Head of caudate nucleus (tissue), 42 donors: ENCODE measurements at places on chromosomes 6 and 20.

DNA sequence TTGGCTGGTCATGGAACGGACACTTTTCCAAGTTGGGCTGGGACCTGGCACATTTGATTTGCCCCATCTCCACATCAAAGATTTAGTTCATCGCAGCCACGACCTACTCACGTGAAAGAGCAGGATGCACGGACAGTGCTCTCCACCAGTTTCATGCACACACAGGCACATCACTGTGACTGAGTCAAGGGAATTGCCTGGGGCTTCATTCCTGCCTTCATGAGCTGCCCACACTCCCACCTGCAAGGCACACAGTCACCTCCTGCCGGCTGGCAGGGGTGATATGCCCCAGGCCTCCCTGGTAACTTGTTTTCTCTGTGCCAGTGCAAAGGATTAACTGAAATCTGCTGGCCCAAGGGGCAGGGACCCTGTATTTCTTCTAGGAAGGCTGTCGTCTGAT lies 23.3 kb upstream of the CST1 start:
- DNase-seq: no peak

DNA sequence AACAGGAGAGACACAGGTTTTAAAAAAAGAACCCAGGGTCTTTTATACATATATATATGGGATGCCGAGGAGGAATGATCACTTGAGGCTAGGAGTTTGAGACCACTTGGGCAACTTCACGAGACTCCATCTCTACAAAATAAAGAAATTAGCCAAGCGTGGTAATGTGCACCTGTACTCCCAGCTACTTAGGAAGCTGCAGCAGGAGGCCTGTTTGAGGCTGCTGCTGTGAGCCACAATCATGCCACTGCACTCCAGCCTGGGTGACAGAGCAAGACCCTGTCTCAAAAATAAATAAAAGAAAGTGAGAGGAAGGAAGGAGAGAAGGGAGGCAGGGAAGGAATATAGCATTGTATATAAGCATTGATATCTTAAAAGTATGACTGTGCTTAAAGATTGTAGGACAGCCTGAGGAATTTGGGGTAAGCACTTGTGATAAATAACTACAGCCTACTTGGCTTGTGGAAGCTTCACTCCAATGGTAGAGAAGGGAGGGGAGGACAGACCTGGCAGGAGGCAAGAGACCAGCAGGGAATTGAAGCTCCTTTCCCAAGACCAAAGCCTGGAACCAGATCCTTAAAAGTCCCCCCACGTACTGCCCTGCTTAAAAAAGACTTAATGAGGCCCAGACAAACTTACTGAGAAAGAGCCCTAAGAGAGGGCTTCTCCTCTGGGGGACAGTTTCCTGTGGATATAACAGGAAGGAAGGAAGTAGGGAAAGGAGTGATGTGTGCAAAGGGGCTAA lies 2.5 kb upstream of the SNTA1 start:
- DNase-seq: peak; percentile 51

DNA sequence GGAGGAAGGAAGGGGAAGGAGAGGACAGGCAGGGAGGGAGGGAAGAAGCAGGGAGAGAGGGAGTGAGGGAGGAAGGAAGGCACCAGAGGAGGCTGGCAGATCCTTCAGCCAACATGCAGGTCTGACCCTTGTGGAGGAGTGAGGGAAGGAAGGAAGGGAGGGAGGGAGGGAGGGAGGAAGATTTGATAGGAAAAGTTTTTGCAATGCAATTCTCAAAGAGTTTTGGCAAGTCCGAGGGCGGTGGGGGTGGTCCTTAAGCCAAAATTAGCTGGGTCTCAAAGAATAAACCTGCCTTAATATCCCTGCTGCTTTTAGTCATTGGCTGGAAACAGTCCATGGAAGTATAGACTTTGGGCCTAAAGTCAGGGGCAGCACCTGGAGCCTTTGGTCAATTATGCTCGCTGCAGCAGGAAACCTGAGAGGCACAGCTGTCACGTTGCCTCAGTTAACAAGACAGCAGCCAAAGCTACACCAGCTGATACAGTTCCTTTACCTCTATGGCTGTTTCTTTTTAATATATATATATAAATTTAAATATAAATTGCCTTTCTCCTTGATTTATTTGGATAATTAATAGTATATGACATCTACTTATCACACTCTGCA lies 115.7 kb upstream of the RALGAPA2 start:
- no peak for DNase-seq

- DNase-seq: no peak
These were observed 1.8 kb upstream of the CST5 start for GRCh38 chr20:23881371-23881770.

GRCh38 chr6:13667655-13668054 lies 44.0 kb downstream of the RANBP9 start:
- DNase-seq: no peak

DNA sequence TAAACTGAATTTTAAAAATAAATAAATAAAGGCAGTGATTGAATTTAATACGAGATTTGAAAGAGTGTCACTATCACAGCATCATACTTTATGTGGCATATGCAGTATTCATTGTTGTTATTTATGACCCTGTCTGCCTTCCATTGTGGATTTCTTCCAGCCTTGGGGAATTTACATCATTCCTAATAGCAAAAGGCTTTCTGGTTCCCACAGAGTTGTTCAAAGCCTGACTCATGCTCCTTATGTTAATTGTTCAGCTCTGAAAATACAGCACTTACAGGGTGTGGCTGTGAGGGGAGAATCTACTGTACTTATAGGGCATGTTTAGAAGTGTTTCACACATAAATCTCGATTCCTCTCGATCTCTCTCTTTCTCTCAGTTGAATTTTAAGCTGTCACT lies 54.4 kb downstream of the JAG1 start:
- DNase-seq: no peak

GRCh38 chr6:135535989-135536414 lies 38.5 kb upstream of the AHI1 start:
- no peak for DNase-seq

DNA sequence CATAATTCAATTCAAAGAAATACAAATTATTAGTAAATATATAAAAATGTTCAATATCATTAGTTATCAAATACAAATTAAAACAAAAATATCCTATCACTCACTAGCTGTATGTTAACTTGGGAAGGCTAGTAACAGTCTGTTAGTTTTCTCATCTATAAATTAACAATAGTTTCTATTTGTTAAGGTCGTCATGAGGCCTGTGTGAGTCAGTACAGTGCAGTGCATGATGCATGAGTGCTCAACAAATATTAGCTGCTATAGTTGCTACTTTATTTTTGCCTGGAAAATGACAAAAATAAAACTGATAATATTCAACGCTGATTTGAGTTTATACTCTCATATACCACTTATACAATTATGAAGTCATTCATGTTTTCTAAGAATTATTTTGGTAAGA lies 401.6 kb upstream of the RUNX2 start:
- DNase-seq: no peak

DNA sequence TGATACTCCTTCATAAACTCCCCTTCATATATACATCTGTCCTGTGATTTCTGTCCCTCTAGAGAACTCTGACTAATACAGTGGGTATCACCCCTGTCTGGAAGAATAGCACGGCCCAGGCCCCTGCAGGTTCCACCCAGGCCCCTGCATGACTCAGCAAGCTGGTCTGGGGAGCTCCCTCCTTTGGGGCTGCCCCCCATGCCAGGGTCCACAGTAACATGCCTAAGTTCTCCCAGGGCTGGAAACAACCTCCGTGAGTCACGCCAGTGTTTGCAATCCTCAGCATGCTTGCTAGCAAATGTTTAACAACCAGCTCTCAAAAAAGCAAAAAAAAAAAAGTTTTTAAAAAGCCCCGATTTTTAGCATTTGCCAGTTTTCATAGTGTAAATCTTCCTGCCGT lies 134.3 kb upstream of the CDH4 start:
- DNase-seq: no peak

DNA sequence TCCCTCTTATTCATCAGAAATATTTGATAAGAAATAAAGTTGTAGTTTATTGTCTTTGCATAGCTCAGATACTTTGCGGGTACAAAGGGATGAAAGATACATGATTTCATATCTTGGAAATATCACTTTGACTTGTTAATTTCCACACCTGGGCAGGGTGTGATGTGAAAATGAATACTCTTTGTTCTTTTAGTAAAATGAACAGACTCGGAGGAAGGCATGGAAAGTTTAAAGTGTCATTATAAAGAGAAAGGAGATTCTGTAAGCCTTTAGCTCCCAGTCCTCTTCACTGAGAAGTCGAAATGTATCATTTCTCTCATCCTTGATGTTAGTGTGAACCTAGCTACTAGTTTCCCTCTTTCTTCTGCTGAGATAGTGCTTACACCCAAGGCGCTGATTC lies 36.7 kb upstream of the AKIRIN2 start:
- DNase-seq: no peak

DNA sequence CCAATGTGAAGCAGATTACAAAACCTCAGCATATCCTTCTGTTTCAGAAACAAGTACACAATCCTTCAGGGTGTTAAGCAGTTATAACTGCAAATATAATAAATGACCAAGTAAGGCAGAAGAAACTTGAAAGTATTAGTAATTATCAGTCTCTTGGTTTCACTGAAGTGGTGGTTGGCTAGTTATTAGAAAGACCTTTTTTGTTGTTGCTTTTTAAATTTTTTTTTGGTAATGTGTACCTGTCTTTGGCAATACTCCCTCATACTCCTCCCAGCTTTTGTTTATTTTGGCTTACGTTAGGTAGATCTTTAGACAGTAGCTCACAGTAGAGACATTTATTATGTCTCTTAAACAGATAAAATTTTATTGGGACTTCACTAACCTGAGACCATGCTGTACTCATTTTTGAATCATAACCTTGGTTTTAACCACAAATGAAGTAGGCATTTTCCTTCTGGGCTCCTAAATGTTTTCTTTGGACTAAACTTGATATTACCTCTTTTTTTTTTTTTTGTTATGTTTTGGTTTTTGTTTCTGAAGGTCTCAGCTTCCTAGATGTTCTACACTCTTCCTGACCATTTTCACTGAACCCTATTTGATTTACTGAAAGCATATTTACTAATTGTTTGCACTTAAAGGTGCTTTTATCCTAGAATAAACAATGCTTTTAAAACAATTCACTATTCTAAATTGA lies 6.4 kb downstream of the CD2AP start:
- DNase-seq: no peak

DNA sequence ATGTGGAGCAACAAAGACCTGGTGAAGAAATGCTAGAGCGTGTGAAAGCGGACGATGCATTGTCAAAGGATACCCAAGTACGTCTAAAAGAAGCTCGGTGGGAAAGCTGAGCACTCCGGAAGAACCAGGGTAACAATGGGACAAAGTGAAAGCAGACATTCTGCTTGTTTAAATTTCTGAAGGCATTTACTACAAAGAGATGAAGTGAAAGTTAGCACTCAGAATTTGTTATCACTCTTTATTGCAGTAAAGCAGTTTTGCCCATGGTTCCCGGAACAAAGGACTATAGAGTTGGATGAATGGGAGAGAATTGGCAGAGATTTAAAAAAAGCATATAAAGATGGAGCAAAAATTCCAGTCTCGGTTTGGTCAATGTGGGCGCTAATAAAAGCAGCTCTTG lies 12.8 kb upstream of the IRAK1BP1 start:
- no peak for DNase-seq

GRCh38 chr20:46139908-46140482 lies 21.9 kb downstream of the CD40 start:
- no peak for DNase-seq

DNA sequence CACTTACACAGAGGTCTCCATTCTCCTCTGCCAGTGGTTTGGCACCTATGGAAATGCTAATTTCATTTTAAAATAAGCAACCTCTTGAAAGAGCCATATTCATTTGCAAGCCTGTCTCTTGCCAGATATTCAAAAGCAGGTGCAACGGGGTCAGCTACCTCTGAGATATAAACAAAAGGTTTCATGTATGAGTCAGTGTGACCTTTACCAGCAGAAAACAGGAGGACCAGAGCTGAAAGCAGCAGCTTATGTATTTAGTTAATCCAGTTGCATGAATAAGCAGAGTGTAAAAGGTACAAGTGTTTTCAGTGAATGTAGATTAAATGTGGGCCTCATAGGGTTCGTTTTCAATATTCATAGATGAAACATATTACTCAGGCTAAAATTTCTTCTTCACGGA lies 56.0 kb downstream of the TENT5A start:
- DNase-seq: no peak

DNA sequence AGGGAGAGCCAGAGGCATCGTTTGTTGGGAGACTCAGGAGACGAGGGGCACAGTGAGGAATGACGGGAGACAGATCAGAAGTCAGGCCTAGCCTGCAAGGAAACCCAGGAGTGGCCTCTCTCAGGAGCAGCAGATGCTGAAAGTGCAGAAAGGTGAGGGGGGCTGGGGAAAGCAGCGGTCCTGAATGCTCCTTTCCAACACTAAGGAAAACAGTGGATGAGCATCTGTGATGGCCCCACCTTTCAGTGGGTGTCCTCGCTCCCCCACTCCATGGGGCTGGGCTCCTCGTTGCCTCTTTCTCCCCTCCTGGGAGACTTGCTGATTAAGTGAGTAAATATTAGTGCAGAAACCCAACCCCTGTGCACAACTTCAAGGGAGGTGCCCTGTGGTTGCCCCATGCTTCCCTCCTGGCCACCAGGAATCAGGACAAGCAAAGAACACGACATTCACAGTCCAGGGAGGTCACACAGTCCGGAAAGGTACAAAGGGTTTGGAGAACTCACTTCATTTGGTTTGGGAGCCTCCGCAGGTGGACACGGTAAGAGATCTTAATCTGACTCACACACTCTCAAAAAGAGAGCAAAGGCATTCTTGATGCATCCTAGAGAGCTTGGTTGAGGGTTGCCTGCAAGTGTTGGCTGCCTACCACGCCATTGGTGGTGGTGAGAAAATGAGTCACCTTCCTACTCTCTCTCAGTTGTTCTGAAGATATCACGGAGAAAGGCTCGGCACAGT lies 9.7 kb upstream of the BPIFB1 start:
- DNase-seq: peak; percentile 46

- DNase-seq: no peak
These were observed 28.5 kb downstream of the AGPAT4 start for GRCh38 chr6:161245363-161245762.

- DNase-seq: no peak
These were observed 64.7 kb downstream of the KCNS1 start for GRCh38 chr20:45036044-45036755.

DNA sequence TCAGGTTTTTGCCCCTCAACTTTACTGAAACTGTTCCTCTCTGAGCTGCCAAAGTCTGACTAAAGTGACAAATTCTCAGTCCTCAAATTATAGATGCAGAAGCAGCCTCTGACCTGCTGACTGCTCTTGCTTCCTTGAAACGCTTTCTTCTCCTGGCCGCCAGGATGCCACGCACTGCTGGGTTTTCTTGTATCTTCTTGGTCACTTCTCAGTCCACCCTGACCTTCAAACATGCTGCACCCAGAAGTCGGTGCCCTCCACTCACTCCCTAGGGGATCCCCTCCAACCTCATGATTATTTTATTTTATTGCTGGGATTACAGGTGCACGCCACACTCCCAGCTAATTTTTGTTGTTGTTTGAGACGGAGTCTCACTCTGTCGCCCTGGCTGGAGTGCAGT lies 24.7 kb downstream of the SYNJ2 start:
- DNase-seq: no peak

- no peak for DNase-seq
These were observed 326.7 kb downstream of the SYNE1 start for GRCh38 chr6:152310371-152310954.

GRCh38 chr6:144485531-144485930 lies 200.4 kb downstream of the UTRN start:
- DNase-seq: no peak

- DNase-seq: no peak
These were observed 40.3 kb downstream of the ERMARD start for GRCh38 chr6:169791721-169792131.

GRCh38 chr20:20360464-20360863 lies 7.4 kb upstream of the INSM1 start:
- DNase-seq: peak; percentile 62

- DNase-seq: no peak
These were observed 183.1 kb downstream of the PRDM13 start for GRCh38 chr6:99789767-99790166.

- no peak for DNase-seq
These were observed 1301.6 kb downstream of the EPHA7 start for GRCh38 chr6:92117800-92118199.
